ENCODE measurements at places on chromosomes 1 and 21.

DNA sequence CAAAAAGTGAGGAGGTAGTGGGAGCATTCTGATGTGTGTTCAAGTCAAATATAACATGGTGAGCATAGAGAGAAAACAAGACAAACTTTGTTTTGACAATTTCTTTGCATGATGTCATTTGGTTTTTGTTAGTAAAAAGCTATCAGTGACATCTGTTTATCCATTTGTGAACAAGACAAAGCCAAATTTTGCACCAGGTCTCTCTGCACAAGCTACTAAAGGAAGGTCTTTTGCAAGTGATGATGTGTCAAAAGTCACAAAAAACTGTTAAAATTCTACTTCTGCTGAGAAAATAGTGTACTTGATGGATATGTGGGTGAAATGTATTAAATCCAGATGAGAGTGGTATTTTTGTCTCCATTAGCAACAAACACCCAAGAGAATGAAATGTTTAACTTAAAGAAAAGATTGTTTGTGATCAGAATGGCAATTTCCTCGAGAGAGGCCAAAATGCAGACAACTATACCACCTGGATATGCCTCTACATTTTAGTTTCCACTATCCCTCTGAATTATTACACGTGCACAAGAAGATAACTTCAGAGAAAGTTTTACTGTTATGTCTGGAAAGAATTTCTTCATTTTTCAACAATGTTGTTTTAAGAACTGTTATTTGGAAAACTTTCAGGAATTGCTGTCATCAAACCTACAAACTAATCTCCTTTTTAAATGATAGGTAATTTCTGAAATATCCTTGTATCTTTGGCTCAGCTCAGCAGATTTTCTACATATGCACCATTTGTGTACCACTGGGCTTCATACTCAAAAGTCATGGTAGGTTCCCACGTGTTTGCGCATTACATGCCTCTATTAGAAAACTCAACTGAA is 807.4 kb upstream of the ADGRL2 start:
- no peak for DNase-seq

DNA sequence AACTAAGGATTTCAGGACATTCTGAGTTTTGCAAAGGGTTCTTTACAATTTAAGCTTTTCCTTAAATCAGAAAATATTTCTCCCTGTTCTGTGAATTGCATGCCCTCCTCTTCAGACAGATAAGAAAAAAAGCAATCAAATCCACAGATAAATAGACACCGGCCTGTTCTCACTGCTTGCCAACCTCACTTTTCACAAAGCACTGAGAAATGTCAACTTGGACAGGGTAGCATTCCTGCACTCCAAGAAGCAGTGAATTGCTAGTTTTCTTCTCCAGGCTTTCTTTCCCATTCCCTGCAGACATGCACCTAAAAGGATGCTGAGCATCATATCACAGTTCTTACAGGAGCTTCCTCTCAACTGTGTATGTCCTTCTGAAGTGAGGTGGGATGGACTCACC is 226.0 kb downstream of the CHRM3 start:
- DNase-seq: no peak

GRCh38 chr1:2076826-2077225 is 26.6 kb downstream of the PRKCZ start:
- no peak for DNase-seq

DNA sequence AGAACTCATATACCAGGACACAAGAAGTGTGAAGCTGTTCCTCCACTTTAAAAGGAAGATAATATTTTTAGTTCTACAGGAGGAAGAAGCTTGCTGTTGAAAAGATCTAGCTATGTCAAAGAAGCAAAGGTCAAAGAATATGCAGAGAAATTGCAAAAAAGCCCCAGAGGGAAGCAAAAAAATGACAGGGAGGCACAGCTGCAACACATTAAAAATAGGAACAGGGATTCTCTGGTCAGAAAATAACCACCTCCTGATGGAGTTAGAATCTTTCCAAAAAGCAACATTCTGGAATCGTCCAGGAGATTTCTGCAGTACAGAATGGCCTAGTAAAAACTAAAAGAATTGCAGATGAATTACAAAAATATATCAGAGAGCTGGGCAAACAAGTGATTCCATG is 238.9 kb upstream of the PRMT6 start:
- DNase-seq: no peak

DNA sequence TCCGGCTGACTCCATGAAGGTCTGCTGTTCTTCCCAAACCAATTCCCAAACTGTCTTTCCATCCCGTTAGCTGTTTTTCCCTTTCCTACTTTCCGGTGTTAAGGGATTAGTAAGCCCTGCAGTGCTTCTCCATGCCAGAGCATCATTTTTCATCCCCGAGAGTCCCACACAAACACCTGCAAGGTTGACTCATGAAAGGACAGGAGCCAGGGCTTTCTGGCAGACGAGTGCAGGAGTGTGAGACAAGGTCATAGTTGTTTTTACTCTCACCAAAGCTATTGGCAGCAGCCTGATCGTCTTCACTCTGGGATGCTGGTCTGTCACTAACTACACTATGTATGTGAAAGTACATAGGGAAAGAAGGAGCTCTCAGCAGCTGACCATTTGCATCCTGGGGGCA is 10.2 kb upstream of the BECN2 start:
- no peak for DNase-seq

GRCh38 chr1:5885471-5886139 is 106.6 kb downstream of the NPHP4 start:
- DNase-seq: no peak

- DNase-seq: peak; percentile 57
These were observed at the start of gene NCAM2 for GRCh38 chr21:20997636-20998455. TSS of gene NCAM2 (plus strand) at chr21:20998409.

- DNase-seq: no peak
These were observed 1.5 kb downstream of the PTGFRN start for GRCh38 chr1:116911188-116911553.

GRCh38 chr1:107649023-107649422 is 316.0 kb downstream of the VAV3 start:
- DNase-seq: peak; percentile 19
